ENCODE measurements at places on chromosomes 5 and 9. TPM values are rescaled to one million over a fixed set of nuclear protein-coding genes. Genes with fewer than 3 reads are reported as not detected.

NRG2 gene
- 4.4 TPM for total RNA-seq

PFN3 gene
- not detected for total RNA-seq

- peaks cover 19% of the 10 kb centered on the region for H3K4me1 ChIP-seq
- H3K27me3 ChIP-seq, result no peaks in the 10 kb centered on the region
- no peak overlapping the region for H3K4me3 ChIP-seq
- no peak for DNase-seq
Measured at GRCh38 chr9:6677803-6678202, 32.3 kb upstream of the GLDC start.

F2RL2 gene
- total RNA-seq, result 4.6 TPM

- no peak overlapping the region for H3K4me3 ChIP-seq
- no peaks in the 10 kb centered on the region for H3K27me3 ChIP-seq
- no peaks in the 10 kb centered on the region for H3K4me1 ChIP-seq
- H3K36me3 ChIP-seq, result no peaks in the 10 kb centered on the region
Measured at GRCh38 chr5:6886866-6887265, 173.6 kb downstream of the TENT4A start.

- H3K4me1 ChIP-seq, result peaks cover 75% of the 10 kb centered on the region
- no peak overlapping the region for H3K4me3 ChIP-seq
- no peaks in the 10 kb centered on the region for H3K27me3 ChIP-seq
- DNase-seq, result no peak
Measured at GRCh38 chr5:149807614-149808013, 77.5 kb downstream of the PPARGC1B start.

DNA sequence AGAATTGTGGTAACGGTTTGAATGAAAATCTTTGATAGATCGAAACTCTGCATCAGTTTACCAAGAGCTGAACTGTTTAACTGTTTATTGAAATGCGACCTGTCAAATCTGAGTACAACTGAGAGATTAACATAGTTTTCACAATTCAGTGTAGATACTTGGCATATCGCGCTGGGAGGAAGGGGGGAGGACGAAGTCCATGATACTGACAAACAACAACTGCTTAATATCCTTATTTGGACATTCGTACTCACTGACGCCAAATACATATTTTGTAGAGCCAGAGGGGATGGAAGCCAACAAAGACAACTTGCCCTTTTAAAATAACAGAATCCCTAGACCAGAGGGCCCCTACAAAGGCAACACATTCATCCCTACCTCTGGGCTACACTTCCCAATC is 93.2 kb downstream of the GLIS3 start:
- DNase-seq, result peak; percentile 70
- H3K27ac ChIP-seq, result no peak overlapping the region
- H3K36me3 ChIP-seq, result no peaks in the 10 kb centered on the region
- H3K4me1 ChIP-seq, result peaks cover 7% of the 10 kb centered on the region

GRCh38 chr5:12883395-12883794 is 979.1 kb upstream of the CTNND2 start:
- no peak for DNase-seq
- no peaks in the 10 kb centered on the region for H3K27me3 ChIP-seq
- H3K36me3 ChIP-seq, result no peaks in the 10 kb centered on the region
- no peaks in the 10 kb centered on the region for H3K4me1 ChIP-seq
- H3K27ac ChIP-seq, result no peak overlapping the region
- no peak overlapping the region for H3K4me3 ChIP-seq

C9 gene
- not detected for total RNA-seq

GRCh38 chr9:93949694-93950449 is 5.3 kb downstream of the BARX1 start:
- peaks cover 100% of the 10 kb centered on the region for H3K27me3 ChIP-seq
- no peak overlapping the region for H3K27ac ChIP-seq
- H3K36me3 ChIP-seq, result no peaks in the 10 kb centered on the region
- H3K4me1 ChIP-seq, result peaks cover 80% of the 10 kb centered on the region

SLC34A3 gene
- total RNA-seq, result not detected

GRCh38 chr5:133494232-133494922 is 118.0 kb downstream of the FSTL4 start:
- H3K27me3 ChIP-seq, result peaks cover 14% of the 10 kb centered on the region
- no peaks in the 10 kb centered on the region for H3K4me1 ChIP-seq
- H3K27ac ChIP-seq, result no peak overlapping the region
- H3K4me3 ChIP-seq, result no peak overlapping the region
- H3K36me3 ChIP-seq, result no peaks in the 10 kb centered on the region

NSUN2 gene
- total RNA-seq, result 25.7 TPM

IZUMO3 gene
- not detected for total RNA-seq

DNA sequence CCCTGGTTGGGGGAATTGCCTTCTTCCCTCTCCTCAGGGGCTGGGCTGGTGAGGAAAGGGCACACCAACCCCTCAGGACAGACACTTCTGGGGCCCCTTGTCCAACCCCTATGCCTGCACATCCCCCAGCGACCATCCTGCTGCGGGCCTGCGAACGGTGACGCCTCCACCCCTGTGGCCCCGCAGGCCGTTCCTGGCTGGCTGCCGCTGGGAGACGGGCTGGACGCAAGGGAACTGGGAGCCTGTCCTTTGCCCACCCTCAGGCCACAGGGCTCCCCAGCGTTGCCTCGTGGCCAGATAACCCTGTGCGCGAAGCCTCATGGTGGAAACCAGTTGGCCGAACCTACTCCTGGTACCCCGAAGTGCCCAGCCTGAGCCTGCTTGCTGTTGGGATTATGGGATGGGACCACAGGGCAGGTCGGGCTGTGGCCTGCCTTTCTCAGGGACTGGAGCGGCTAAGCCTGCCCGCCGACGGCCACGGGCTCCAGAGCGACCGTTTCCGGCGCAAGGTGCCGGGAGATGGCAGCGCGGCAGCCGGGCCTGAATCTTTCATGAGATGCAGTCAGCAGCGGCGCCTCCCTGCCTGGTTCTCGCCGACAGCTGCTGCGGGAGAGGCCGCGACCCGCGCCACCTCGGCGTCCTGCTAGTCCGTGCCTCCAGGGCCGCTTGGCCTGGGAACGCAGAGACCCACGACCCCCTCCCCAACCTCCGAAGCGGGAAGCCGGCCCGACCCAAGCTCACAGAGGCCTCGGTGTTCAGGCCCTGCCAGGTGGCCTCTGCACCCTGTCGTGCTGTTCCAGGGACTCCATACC is 6.5 kb upstream of the PITX1 start:
- no peak for DNase-seq
- peaks cover 26% of the 10 kb centered on the region for H3K4me1 ChIP-seq
- no peak overlapping the region for H3K27ac ChIP-seq
- no peak overlapping the region for H3K4me3 ChIP-seq
- H3K27me3 ChIP-seq, result peaks cover 46% of the 10 kb centered on the region

- no peaks in the 10 kb centered on the region for H3K27me3 ChIP-seq
- no peak overlapping the region for H3K27ac ChIP-seq
- H3K36me3 ChIP-seq, result no peaks in the 10 kb centered on the region
- DNase-seq, result no peak
- H3K4me1 ChIP-seq, result peaks cover 80% of the 10 kb centered on the region
Measured at GRCh38 chr5:159181152-159181551, 28.2 kb downstream of the RNF145 start.

GRCh38 chr9:5352637-5353248 is 13.1 kb upstream of the RLN1 start:
- no peak for DNase-seq
- H3K36me3 ChIP-seq, result no peaks in the 10 kb centered on the region
- H3K4me3 ChIP-seq, result no peak overlapping the region
- no peaks in the 10 kb centered on the region for H3K27me3 ChIP-seq
- no peaks in the 10 kb centered on the region for H3K4me1 ChIP-seq

- no peaks in the 10 kb centered on the region for H3K36me3 ChIP-seq
- peaks cover 4% of the 10 kb centered on the region for H3K4me1 ChIP-seq
- H3K4me3 ChIP-seq, result no peak overlapping the region
- H3K27ac ChIP-seq, result no peak overlapping the region
- no peak for DNase-seq
- no peaks in the 10 kb centered on the region for H3K27me3 ChIP-seq
Measured at GRCh38 chr9:19154135-19154612, 26.9 kb upstream of the PLIN2 start.

FAM151B gene
- total RNA-seq, result 1.6 TPM

BOD1 gene
- total RNA-seq, result 43.9 TPM

TCERG1 gene
- total RNA-seq, result 29.5 TPM

DNA sequence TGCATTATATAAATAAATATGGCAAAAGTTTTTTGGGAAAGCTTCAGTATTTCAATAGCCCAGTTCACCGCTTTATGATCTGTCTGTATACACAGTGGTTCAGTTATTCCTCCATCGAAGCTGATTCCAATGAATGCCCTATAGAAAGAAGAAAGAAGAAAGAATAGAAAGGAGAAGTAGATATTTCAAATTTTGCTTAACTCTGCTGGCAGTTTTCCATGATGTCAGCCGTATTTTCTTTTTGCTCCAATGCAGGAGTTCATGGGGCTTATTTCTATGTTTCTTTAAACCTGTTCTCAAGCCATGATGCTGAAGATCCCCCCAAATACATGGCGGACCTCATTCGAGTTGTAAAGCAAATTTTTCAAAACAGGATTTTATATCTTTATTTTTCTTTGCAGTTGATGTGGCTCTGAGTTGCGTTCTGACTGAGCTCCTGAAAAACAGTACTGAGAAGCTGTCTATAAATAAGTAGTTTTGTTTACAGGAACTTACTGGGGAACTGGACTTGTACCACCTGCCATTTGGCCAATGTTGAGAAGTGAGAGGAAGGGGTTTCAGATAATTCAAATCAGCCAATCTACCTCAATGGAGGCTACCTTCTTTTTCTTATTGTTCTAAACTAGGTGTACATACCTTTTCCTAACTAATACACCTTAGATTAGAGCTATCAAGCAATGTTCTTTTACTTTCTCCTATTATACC is 418.5 kb upstream of the MEF2C start:
- H3K27me3 ChIP-seq, result no peaks in the 10 kb centered on the region
- H3K4me3 ChIP-seq, result no peak overlapping the region
- no peaks in the 10 kb centered on the region for H3K36me3 ChIP-seq
- H3K4me1 ChIP-seq, result no peaks in the 10 kb centered on the region
- H3K27ac ChIP-seq, result no peak overlapping the region

DNA sequence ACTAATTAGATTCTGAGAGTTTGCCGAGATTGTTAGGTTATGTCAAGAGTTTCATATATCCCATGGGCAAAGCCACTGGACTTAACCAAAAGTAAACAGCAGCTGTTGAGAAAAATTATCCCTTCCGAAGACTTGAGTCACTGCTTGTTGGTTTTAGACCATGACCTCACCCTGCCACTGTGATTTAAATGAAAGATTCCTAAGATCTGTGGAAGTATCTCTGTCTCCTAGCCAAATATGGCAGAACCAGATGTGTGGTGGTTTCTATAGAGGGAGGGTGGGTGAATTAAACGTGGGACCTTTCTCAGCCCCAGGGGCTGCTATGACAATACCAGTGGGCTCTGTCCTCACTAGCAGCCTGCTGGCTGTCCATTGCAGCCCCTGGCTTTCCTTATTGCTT is 19.3 kb downstream of the DMRT3 start:
- H3K4me3 ChIP-seq, result no peak overlapping the region
- H3K36me3 ChIP-seq, result no peaks in the 10 kb centered on the region
- peaks cover 21% of the 10 kb centered on the region for H3K27me3 ChIP-seq
- no peak overlapping the region for H3K27ac ChIP-seq
- no peaks in the 10 kb centered on the region for H3K4me1 ChIP-seq
- no peak for DNase-seq

DNA sequence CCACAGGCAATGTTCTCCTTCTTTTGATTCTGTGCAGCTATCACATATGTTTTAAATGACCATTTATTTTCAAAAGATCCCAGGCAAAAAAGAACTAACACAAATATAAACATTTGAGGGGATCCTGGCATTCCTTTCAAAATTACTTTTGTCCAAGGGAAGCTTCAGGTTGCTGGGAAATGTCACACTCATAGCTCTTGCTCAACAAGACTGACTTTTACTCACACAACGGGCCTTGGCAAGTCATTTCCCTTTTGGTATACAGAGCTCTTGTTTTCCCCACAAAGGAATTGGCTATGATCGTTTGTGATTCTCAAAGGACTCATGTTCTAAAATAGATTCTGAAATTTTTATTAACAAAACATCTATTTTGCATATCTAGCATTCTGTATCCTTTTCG is 4.5 kb upstream of the PALM2AKAP2 start:
- peaks cover 17% of the 10 kb centered on the region for H3K4me1 ChIP-seq
- no peak overlapping the region for H3K4me3 ChIP-seq
- H3K27ac ChIP-seq, result no peak overlapping the region
- no peaks in the 10 kb centered on the region for H3K36me3 ChIP-seq
- DNase-seq, result no peak
- H3K27me3 ChIP-seq, result no peaks in the 10 kb centered on the region

GRCh38 chr5:170427672-170428236 is 38.6 kb upstream of the KCNMB1 start:
- H3K27ac ChIP-seq, result no peak overlapping the region
- H3K4me3 ChIP-seq, result no peak overlapping the region
- no peak for DNase-seq
- H3K27me3 ChIP-seq, result peaks cover 5% of the 10 kb centered on the region
- peaks cover 8% of the 10 kb centered on the region for H3K4me1 ChIP-seq

DNA sequence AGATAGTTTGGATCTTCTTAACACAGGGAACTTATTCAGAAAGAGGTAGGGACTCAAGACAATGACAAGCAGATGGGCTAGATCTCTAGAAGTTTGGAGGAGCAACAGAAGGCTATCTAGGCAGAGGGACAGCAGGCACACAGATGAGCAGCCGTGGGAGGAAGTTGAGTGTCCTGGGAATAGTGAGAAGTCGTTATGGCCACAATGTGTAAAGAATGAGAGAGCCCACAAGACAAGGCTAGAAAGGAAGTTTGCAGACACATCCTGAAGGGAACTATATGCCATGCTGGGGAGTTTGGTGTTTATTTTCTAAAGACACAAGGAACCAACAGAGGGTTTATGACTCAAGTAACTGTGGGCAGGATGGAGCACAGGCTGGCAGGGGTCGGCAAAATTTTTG is 160.6 kb downstream of the PALM2AKAP2 start:
- no peak overlapping the region for H3K4me3 ChIP-seq
- no peak overlapping the region for H3K27ac ChIP-seq
- no peaks in the 10 kb centered on the region for H3K36me3 ChIP-seq
- H3K27me3 ChIP-seq, result no peaks in the 10 kb centered on the region
- H3K4me1 ChIP-seq, result no peaks in the 10 kb centered on the region
- DNase-seq, result no peak

CER1 gene
- total RNA-seq, result not detected

MEIKIN gene
- total RNA-seq, result not detected

GCNT4 gene
- 3.6 TPM for total RNA-seq

CEP72 gene
- 1.4 TPM for total RNA-seq

GRCh38 chr9:85484235-85484634 is 257.5 kb downstream of the AGTPBP1 start:
- no peaks in the 10 kb centered on the region for H3K4me1 ChIP-seq
- no peak for DNase-seq
- H3K27me3 ChIP-seq, result no peaks in the 10 kb centered on the region
- no peaks in the 10 kb centered on the region for H3K36me3 ChIP-seq
- no peak overlapping the region for H3K27ac ChIP-seq

- H3K36me3 ChIP-seq, result no peaks in the 10 kb centered on the region
- no peaks in the 10 kb centered on the region for H3K4me1 ChIP-seq
- no peak for DNase-seq
- H3K27me3 ChIP-seq, result no peaks in the 10 kb centered on the region
- no peak overlapping the region for H3K27ac ChIP-seq
Measured at GRCh38 chr5:68384936-68385594, 169.5 kb downstream of the PIK3R1 start.

DNA sequence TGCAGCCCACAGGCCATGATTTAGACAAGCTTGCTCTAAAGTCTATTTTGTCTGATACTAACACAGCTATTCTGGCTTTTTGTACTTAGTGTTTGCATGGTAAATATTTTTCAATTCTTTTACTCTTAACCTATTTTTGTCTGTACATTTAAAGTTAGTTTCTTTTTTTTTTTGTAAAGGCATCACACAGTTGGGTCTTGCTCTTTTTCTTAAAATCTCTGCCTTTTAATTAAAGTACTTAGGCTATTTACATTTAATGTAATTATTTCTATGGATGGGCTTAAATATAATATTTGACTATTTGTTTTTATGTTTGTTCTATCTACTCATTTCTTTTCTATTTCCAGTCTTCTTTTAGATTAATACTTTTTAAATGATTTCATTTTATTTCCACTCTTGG is 49.7 kb upstream of the MAST4 start:
- H3K27ac ChIP-seq, result no peak overlapping the region
- H3K36me3 ChIP-seq, result no peaks in the 10 kb centered on the region
- no peak for DNase-seq
- no peaks in the 10 kb centered on the region for H3K27me3 ChIP-seq

MYMK gene
- total RNA-seq, result not detected
